ENCODE measurements at places on chromosomes 2 and 18. TPM values are rescaled to one million over a fixed set of nuclear protein-coding genes. Genes with fewer than 3 reads are reported as not detected.

- no peaks in the 10 kb centered on the region for H3K4me1 ChIP-seq
- no peaks in the 10 kb centered on the region for H3K36me3 ChIP-seq
- peak; percentile 26 for DNase-seq
- H3K4me3 ChIP-seq, result no peak overlapping the region
- no peak overlapping the region for H3K27ac ChIP-seq
Measured at GRCh38 chr2:158179660-158180059, 78.0 kb downstream of the UPP2 start.

Gene POTEI
- polyA plus RNA-seq, result not detected

Gene UCN
- 0.30 TPM for polyA plus RNA-seq

DNA sequence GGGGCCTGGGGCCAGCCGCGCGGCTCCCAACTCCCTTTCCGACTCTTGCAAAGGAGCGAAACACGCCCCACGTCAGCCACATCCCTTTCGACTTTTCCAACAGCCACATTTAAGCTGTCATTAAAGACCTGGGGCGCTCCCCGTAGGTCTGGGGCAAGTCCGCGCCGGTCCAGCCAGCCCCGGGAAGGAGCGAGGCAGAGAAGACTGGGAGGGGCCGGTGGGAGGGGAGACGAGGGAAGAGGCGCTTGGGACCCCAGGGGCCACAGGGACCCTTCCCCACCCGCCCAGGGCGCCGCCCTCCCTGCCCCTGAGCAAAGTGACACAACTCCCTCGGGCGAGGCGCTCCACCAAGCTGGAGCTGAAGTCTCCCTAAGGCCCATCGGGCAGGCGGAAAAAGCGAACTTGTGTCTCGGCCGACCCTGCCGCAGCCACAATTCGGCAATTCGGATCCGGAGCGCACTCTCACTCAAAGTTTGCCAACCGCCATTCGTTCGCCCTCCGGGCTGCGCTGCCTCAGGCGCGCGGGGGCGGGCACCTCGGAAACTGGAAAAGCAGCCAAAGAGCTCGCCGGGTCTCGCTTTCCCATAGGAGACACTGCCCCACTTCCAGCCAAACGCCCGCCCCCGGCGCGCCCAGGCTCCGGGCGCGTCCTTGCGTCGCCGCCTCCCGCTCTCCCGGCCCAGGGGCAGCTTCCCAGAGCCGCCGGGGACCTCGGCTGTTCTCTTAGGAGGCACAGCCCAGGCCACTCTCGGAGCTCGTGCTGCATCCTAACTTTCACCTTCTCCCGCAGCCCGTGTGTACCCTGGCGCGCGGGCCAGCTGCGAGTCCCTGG is 1.1 kb upstream of the KCTD1 start:
- peak overlapping the region; percentile 69 for H3K4me3 ChIP-seq
- H3K27me3 ChIP-seq, result peaks cover 40% of the 10 kb centered on the region
- no peak overlapping the region for H3K27ac ChIP-seq
- no peaks in the 10 kb centered on the region for H3K36me3 ChIP-seq
- H3K4me1 ChIP-seq, result peaks cover 6% of the 10 kb centered on the region

DNA sequence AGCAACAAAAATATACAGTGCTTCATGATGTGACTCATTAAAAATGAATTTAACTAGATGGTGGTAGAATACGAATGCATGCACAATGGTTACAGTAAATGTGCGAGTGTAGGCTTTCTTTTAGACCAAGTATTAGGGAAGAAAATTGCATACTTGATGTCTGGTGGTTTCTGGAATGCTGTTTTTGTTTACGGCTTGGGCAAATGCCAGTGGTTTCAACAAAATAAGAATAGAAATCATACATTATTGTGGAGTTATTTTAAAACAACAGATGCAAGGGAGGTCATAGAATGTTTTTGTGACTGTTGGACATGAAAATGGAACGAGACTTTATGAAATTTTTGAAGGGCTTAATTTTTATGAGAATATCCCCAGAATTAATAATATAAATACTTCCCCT is 580.9 kb downstream of the PLCL1 start:
- no peaks in the 10 kb centered on the region for H3K27me3 ChIP-seq
- H3K4me3 ChIP-seq, result no peak overlapping the region
- H3K36me3 ChIP-seq, result no peaks in the 10 kb centered on the region
- no peaks in the 10 kb centered on the region for H3K4me1 ChIP-seq

Measured in IMR-90 (cell line).